ENCODE measurements at places on chromosomes 1 and 21.

DNA sequence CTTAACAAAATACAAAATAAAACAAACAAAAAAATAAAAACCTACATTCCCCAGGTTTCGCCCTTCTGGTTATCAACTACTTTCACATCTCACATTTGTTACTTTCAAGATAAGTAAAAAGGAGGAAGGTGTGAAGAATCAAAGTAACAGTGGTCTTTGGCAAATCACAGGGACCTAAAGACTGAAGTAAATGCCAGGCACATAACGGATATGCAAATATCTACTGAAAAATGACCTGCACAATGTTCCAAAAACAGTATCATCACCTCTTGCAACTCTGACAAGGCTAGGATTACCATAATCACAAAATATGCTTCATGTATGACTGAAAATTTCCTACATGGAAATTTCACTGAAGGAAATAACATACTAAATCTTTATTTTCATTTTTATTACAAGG, 29.3 kb downstream of the COP1 start:
- no peak overlapping the region for H3K4me3 ChIP-seq
- no peaks in the 10 kb centered on the region for H3K27me3 ChIP-seq
- peaks cover 10% of the 10 kb centered on the region for H3K36me3 ChIP-seq
- H3K27ac ChIP-seq, result no peak overlapping the region
- H3K4me1 ChIP-seq, result peaks cover 3% of the 10 kb centered on the region

DNA sequence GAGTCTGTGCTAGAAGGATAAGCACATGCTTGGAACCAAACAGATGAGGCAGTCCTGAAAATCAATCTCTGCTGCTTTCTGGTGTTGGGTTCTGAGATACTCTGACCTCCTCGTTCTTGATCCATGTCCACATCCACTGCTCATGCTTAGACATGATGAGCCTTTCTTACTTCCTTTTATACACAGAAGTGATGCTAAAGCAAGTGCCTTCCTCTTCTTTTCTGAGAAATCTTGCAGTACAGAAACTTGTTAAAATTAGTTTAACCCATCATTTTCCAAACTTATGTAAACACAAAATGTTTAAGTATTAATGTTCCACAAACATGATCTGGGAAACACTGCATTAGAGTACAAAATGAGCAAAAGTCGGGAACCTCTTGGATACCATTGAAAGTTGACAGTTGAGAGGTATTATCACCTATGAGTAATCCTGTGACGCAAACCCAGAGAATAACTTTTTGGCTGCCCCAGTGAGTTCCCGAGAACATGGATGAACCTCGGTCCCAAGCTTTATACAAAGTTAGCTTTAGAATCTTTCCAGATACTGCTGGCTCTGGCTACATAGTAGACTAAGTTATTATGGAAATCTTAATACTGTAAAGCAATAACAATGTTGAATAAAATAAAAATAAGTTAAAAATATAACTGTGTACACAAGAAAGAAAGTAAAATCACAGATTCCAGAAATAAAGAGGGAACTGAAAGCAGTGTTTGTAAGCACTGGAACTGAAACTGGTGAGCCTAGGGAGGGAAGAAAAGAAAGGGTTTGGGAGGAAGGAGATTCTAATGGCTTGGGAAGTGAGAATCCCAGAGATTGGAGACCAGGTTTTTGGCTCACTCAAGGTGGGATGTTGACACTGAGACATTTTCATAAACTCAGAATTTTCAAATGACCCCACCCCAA, 429.3 kb upstream of the RUNX1 start:
- H3K4me3 ChIP-seq, result no peak overlapping the region
- DNase-seq, result no peak
- H3K27ac ChIP-seq, result no peak overlapping the region

DNA sequence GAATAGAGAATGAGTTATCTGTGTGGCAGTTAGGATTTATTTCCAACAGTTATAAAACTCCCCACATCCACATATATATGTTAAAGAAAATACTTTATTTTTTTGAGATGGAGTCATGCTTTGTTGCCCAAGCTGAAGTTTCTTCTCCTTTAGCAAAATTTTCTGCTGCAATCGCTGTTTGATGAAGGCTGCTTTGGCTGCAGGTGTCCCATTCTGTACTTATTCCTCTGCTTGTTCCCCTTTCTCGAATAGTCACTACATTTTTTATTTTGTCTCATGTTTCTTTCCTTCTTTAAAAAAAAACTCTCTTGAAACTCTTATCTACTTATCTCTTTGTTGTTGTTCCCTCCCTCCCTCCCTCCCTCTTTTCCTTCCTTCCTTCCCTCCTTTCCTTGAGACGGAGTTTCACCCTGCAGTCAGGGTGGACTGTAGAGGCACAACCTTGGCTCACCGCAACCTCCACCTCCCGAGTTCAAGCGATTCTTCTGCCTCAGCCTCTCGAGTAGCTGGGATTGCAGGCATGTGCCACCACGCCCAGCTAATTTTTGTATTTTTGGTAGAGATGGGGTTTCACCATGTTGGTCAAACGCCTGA, 10.6 kb downstream of the OR2W3 start:
- H3K4me1 ChIP-seq, result no peaks in the 10 kb centered on the region
- H3K36me3 ChIP-seq, result no peaks in the 10 kb centered on the region
- DNase-seq, result no peak
- H3K4me3 ChIP-seq, result peak overlapping the region; percentile 42
- H3K27me3 ChIP-seq, result no peaks in the 10 kb centered on the region

DNA sequence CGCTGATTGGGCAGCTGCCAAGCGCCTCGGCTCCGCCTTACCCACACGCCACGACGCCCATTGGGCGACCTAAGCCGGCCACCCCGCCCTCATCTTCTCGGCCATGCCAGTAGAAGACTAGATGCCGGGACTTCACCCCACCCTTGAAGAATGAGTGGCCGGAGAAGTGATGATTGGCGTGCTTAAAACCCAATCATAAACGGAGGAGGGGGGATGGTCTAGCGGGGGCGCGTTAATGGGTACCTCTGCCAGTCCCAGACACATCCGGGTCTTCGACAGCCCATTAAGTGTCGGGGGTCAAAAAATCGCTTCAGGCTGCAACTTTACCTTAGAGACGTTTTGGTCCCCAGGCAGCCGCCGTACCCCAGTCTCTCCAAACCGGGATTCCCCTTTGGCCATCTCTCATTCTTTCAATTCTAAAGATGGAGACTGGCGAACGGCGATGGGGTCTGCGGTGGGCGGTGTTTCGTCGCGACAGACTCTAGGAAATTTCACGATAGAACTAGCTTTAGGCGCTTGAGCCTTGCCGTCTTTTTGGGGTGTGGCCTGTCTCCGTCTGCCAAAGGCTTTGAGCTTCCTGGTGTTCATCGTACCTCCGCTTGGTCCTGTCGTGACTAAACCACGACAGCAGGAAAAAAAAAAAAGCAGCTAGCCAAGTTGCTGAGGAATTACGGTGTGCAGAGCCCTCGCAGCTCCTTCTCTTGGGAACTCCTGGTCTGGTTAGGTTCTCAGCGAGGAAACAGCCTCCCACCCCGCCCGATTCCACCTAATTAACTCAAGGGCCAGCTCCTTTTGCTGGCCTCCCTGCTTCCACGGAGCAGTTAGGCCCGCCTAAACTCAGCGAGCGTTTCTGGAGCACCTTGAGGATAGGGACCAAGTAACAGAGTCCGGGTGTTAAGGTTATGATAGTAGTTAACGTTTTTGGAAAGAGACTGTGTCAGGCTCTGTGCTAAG, at the start of gene GATAD2B:
TSS of gene GATAD2B (minus strand) at position 1 of the 954 bp plus-strand sequence. CDS start 94,625 bp downstream, outside the sequence.
- peak within 1 kb of the TSS; percentile 96 for H3K27ac ChIP-seq
- no peaks in the 10 kb centered on the region for H3K36me3 ChIP-seq
- H3K4me1 ChIP-seq, result peaks cover 44% of the 10 kb centered on the region
- peak within 1 kb of the TSS; percentile 98 for H3K4me3 ChIP-seq
- peak; percentile 100 for DNase-seq

GRCh38 chr1:162373541-162374260, 3.0 kb downstream of the SPATA46 start:
- no peak overlapping the region for H3K27ac ChIP-seq
- no peak overlapping the region for H3K4me3 ChIP-seq
- H3K27me3 ChIP-seq, result no peaks in the 10 kb centered on the region
- H3K36me3 ChIP-seq, result no peaks in the 10 kb centered on the region
- no peak for DNase-seq

GRCh38 chr1:213972141-213972540, 15.6 kb upstream of the PROX1 start:
- H3K36me3 ChIP-seq, result no peaks in the 10 kb centered on the region
- DNase-seq, result no peak
- no peaks in the 10 kb centered on the region for H3K4me1 ChIP-seq
- no peaks in the 10 kb centered on the region for H3K27me3 ChIP-seq
- H3K27ac ChIP-seq, result no peak overlapping the region

GRCh38 chr1:224490549-224491537, 56.2 kb upstream of the WDR26 start:
- DNase-seq, result no peak
- no peak overlapping the region for H3K27ac ChIP-seq
- no peaks in the 10 kb centered on the region for H3K4me1 ChIP-seq
- no peak overlapping the region for H3K4me3 ChIP-seq

DNA sequence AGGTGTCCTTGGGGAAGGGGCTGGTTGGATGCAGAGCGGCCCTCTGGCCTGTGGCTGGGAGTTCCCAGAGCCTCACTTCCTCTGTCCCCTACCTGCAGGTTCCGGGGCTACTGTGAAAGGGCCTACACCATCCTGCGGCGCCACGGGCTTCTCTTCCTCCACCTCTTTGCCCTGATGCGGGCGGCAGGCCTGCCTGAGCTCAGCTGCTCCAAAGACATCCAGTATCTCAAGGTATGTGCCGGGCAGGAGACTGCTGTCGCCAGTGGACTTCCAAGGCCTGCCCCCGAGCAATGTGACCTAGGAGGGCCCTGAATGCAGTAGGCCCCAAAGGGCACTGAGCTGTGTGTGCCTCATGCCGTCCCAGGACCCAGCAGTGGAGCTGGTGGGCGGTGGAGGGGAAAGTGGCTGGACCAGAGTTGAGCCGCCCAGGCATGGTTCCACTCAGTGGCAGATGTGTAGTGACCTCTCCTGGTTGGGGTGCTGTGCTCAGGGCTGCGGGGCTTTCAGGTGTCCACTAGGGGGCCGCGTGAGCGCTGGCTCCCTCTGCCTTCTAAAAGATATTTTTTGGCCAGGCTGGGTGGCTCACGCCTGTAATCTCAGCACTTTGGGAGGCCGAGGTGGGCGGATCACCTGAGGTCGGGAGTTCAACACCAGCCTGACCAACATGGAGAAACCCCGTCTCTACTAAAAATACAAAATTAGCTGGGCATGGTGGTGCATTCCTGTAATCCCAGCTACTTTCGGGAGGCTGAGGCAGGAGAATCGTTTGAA, 73.4 kb downstream of the PIK3CD start:
- no peaks in the 10 kb centered on the region for H3K27me3 ChIP-seq
- H3K4me1 ChIP-seq, result peaks cover 88% of the 10 kb centered on the region
- H3K36me3 ChIP-seq, result peaks cover 62% of the 10 kb centered on the region
- no peak overlapping the region for H3K27ac ChIP-seq
- no peak overlapping the region for H3K4me3 ChIP-seq

- DNase-seq, result no peak
- no peaks in the 10 kb centered on the region for H3K27me3 ChIP-seq
- no peaks in the 10 kb centered on the region for H3K36me3 ChIP-seq
- H3K4me1 ChIP-seq, result no peaks in the 10 kb centered on the region
- H3K4me3 ChIP-seq, result no peak overlapping the region
These were observed 202.4 kb downstream of the HMCN1 start for GRCh38 chr1:185936641-185937040.

DNA sequence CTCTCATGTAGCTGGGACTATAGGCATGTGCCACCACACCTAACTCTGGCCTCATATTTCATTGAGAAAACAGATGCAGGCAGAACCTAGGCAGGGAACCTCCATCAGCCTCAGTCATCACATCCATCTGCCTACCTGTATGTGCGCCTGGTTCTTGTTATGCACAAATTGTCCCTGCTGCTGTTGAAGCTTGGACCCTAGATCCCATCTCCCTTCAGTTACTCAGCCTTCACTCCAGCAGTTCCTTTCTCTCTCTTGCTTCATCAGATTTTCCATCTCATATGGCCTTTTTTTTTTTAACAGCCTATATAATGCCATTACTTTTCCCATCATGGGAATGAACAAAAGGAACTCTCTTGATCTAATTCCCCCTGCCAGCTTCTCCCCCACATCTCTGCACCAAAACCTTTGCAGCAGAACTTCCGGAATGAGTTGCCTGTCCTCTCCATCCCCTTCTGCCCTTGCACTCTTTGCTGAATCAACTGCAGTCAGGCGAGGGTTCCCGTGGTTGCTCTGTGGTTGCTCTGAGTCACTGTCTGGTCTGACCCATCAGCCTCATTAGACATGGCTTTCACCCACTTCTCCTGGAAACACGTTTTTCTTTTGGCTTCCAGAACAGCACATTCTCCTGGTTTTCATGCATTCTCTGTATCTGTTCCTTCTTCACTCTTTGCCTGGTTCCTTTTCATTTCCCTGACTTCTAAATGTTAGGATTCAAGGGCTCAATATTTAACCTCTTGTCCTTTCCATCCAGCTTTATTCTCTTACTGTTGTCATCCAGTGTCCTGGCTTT, 41.5 kb downstream of the UBE4B start:
- no peaks in the 10 kb centered on the region for H3K27me3 ChIP-seq
- H3K36me3 ChIP-seq, result peaks cover 5% of the 10 kb centered on the region
- H3K4me3 ChIP-seq, result no peak overlapping the region
- peak; percentile 2 for DNase-seq
- H3K27ac ChIP-seq, result no peak overlapping the region
- no peaks in the 10 kb centered on the region for H3K4me1 ChIP-seq

DNA sequence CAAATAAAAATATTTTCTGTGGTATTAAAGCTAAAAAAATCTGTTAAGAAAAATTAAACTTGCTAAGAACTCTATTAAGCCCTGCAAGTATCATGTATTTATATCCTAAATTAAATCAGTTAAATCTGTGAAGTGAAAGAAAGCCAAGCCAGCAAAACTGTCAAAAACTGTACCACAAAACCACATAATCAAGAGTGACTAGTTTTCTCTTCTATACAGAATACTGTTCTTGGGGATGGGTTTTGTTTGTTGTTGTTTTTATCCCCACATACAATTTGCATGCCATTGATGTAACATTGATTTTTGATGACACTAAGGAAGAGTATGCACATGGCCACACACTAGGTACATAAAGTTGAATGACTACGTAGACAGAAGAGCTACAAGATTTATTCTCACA, 20.4 kb downstream of the DPH5 start:
- DNase-seq, result no peak
- no peak overlapping the region for H3K27ac ChIP-seq
- H3K4me1 ChIP-seq, result peaks cover 56% of the 10 kb centered on the region
- no peaks in the 10 kb centered on the region for H3K27me3 ChIP-seq
- H3K4me3 ChIP-seq, result no peak overlapping the region

GRCh38 chr1:1122981-1123480, 7.1 kb upstream of the C1orf159 start:
- no peaks in the 10 kb centered on the region for H3K36me3 ChIP-seq
- H3K27ac ChIP-seq, result no peak overlapping the region
- peaks cover 11% of the 10 kb centered on the region for H3K4me1 ChIP-seq
- H3K4me3 ChIP-seq, result no peak overlapping the region
- DNase-seq, result no peak

DNA sequence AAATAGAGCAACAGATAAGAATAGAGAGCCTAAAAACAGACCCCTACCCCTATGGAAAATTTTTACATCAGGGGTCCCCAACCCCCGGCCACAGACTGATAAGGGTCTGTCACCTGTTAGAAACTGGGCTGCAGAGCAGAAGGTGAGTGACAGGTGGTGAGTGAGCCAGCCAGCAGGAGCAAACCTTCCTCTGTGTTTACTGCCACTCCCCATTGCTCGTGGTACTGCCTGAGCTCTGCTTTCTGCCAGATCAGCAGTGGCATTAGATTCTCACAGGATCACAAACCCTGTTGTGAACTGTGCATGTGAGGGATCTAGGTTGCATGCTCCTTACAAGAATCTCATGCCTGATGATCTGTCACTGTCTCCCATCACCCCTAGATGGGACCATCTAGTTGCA, 174.1 kb downstream of the FOXD2 start:
- H3K4me1 ChIP-seq, result no peaks in the 10 kb centered on the region
- no peak overlapping the region for H3K27ac ChIP-seq
- H3K4me3 ChIP-seq, result no peak overlapping the region
- H3K27me3 ChIP-seq, result no peaks in the 10 kb centered on the region
- no peak for DNase-seq

All from CD8-positive, alpha-beta memory T cell (primary cell).